ENCODE measurements at places on chromosomes 4 and X.

GRCh38 chr4:30972542-30972941 is 252.4 kb downstream of the PCDH7 start:
- no peak for DNase-seq

DNA sequence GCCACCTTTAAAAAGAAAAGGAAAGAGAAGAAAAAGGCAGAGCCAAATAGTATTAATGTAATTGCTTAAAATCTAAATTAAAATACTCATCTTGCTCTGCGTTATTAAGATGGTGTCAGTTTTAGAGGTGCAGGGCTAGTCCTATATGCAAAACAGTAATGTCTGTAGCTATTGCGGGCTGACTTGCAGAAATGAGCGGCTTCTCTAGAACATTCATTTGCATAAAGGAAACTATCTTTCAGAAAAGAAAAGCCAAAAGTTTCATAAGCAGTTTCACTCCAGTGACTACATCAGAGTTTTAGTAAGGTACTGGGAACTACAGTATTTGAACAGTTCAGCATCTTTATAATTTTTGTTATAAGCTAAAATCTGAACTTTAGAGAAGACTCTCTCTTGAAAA is 6.0 kb downstream of the SMAD1 start:
- DNase-seq = no peak

DNA sequence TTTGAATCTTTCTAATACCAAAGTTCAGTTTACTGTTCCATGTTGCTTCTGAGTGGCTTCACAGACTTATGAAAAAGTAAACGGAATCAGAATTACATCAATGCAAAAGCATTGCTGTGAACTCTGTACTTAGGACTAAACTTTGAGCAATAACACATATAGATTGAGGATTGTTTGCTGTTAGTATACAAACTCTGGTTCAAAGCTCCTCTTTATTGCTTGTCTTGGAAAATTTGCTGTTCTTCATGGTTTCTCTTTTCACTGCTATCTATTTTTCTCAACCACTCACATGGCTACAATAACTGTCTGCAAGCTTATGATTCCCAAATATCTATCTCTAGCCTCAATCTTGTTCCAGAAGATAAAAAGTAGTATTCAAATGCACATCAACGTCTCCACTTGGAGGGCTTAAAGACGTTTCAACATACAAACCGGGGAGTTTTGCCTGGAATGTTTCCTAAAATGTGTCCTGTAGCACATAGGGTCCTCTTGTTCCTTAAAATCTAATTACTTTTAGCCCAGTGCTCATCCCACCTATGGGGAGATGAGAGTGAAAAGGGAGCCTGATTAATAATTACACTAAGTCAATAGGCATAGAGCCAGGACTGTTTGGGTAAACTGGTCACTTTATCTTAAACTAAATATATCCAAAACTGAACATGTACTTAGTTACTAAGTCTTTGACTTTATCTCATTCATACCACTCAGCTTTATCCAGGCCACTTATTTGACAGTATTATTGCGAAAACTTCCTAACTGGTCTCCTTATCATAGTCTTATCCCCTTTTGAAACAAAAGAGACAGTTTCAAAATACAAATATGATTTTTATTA is 3.6 kb upstream of the AFP start:
- no peak for DNase-seq

- peak; percentile 72 for DNase-seq
Observed at GRCh38 chr4:77818073-77818601, 1.0 kb downstream of the CNOT6L start.

- peak; percentile 71 for DNase-seq
Observed at GRCh38 chr4:152138451-152138850, 377.6 kb upstream of the GATB start.

DNA sequence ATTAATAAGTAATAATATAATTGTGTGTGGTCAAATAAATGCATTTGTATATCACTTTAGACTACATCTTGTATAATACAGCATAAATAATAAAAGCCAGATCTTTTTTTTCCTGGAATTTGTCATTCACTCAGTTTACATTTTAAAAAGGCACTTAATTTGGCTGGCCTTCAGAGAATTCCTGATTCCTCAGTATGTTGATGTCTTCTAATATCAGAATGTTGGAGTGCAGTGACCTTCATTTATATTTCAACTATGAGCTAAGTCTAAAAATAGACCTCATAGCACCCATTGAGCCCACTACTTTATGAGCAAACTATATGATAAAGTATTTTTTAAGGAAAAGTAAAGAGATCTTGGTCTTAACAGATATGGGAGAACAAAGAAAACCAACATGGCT is 27.8 kb downstream of the ZNF330 start:
- DNase-seq = no peak
